ENCODE measurements at places on chromosomes 1 and 21.

GRCh38 chr1:243483071-243483771 is 227.4 kb downstream of the SDCCAG8 start:
- no peak for DNase-seq

DNA sequence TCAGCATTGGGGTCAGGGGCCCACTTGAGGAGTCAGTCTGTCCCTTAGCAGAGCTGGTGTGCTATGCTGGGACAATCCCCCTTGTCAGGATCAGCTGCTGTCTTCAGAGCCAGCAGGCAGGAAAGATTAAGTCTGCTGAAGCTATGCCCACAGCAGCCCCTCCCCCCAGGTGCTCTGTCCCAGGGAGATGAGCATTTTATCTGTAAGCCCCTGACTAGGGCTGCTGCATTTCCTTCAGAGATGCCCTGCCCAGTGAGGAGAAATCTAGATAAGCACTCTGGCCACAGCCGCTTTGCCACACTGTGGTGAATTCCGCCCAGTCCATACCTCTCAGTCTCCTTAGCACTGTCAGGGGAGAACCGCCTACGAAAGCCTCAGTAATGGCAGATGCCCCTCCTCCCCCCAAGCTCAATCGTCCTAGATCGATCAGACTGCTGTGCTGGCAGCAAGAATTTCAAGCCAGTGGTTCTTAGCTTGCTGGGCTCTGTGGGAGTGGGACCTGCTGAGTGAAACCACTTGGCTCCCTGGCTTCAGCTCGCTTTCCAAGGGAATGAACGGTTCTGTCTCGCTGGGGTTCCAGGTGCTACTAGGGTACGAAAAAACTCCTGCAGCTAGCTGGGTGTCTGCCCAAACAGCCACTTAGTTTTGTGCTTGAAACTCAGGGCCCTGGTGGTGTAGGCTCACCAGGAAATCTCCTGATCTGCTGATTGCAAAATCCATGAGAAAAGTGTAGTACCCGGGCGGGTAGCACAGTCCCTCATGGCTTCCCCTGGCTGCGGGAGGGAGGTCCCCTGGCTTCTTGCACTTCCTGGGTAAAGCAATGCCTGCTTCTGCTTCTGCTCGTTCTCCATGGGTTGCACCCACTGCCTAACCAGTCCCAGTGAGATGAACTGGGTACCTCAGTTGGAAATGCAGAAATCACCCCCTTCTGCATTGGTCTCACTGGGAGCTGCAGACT is 25.1 kb upstream of the TP53BP2 start:
- no peak for DNase-seq

DNA sequence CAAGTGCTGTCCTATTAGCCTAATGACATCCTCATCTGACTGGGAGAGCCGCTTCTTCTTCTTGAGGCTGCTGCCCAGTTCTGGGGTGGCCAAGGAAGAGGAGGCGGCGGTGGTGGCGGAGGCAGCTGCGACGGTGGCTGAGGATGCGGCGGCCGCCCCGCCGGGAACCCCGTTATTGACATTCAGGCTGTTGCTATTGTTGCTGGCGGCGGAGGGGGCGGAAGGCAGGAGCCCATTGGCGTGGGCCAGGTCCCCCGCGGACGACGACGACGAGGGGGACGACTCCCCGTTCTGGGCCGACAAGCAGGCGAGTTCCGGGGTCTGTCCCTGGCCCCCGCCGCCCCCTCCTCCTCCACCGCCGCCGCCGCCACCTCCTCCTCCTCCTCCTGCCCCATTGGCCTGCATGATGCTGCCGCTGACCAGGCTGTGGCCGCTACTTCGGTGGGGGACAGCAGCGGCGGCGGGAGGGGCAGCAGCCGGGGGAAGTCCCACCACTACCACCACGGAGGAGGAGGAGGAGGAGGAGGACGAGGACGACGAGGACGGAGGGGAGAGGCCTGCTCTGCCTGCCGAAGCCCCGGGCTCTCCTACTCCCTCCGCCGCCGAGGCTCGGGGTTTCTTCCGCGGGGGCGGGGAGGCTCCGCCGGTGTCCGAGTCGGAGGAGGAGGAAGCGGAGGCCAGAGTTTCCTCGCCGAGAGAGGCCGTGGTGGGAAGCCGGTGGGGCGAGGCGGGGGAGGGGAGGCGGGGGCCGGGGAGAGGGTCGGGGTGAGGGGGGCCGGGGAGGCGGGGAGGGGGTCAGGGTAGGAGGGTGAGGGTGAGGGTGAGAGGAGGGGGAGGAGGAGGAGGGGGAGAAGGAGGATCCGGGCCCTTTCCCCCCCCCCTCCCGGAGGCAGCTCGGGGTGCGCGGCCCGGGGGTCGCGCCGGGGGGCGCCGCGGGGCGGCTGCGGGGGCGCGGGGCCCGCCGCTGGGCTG is 610 bp downstream of the WDR26 start:
- DNase-seq, result no peak

- no peak for DNase-seq
Measured at GRCh38 chr1:58116284-58116683, 430.2 kb downstream of the OMA1 start.

All from NCI-H2171 treated with DMSO at 0.1 percent for 48 hours (cell line).